CD4-positive, alpha-beta T cell treated with Interleukin-15 for 1 hour (primary cell): ENCODE measurements at places on chromosomes 2 and 18.

GRCh38 chr18:13112982-13113381, 105.6 kb upstream of the LDLRAD4 start:
- DNase-seq: no peak

- DNase-seq: no peak
These were observed 9.3 kb upstream of the NARS1 start for GRCh38 chr18:57630754-57631595.

DNA sequence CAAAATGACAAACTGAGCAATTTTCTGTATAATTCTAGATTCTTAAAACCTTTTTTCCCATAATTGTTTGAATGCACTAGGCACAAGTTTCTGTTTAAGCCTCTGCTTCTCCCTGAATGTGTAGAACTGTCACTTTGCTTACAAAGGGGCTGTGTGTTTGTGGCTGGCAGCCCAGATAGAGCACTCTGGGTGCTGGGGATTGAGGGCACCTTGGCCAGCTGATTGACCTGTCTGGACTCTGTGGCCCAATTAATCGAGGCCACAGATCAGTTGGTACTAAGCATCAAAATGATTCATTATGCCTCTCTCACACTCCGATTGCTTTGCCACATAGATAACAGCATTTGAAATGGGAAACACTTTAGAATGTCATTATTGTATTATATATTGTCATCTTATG, 12.1 kb downstream of the ST8SIA3 start:
- DNase-seq: no peak

DNA sequence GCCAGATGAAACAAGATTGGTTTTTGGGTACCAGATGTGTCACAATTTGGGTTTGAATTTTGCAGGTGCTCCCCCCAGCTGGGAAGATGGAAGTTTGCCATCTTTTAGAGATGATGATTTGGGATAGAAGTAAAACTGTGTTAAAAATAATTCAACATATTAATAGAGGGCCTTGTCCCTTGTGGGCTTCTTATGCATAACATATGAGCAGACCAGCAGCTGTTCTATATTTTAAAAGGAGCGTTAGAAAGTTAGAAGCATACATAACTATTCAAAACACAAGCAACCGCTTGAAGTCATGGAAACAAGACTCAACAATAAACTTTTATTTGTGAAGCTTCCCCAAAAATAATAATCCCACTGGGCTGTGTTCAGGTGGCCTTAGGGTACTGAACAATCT, 62.8 kb downstream of the EFEMP1 start:
- no peak for DNase-seq

GRCh38 chr2:3204031-3204821, 173.4 kb downstream of the EIPR1 start:
- no peak for DNase-seq

GRCh38 chr2:85831735-85832134, 57.1 kb downstream of the ST3GAL5 start:
- DNase-seq: no peak

DNA sequence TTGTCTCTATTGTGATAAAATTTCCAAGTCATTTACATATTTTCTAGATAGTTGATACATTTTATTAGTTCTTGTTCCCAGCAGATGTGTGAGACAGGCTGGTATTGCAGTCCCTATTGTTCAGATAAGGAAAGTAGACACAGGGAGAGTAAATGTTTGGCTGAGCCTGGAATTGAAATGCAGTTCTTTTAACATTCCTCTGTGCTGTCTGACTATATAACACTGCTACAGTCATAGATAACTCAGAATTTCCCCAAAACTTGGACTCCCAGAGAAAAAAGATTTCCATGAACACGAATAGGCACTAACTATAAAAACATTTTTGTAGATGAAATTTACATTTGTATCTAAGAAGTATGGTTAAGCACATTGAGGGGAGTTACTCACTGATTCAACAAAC, 71.4 kb downstream of the PLCL1 start:
- no peak for DNase-seq

DNA sequence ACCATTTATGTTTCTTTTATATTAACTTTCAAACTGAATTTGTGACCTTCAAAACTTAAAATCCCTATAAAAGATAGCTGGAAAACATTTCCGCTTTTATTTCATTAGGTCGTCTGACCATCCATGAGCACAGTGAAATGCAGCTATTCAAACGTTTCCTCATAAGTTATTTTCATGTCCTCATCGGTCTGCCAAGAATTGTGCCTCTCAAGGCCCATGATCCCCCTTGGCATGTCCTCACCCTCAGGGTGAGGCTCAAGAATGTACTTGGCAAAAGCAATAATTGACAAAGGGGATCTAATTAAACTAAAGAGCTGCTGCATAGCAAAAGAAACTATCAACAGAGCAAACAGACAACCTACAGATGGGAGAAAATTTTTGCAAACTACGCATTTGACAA, 12.4 kb downstream of the SLC66A2 start:
- DNase-seq: no peak

DNA sequence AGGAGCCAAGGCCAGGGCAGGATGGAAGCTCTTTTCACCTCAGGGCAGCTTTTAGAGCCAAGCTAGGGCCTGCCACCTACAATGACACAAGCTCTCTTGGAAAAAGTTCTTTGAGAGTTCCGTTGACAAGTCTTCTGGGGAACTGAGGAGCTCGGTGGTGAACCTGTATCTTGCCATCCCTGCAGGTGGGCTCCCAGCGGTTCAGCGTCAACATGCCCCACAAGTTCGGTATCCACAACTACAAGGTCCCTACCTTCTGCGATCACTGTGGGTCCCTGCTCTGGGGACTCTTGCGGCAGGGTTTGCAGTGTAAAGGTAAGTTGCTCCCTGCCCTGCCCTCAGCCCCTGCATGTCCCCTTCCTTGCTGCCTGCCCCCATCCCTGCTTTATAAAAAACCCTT, 312.8 kb upstream of the EPAS1 start:
- no peak for DNase-seq
